ENCODE measurements at places on chromosomes 5 and 9.

DNA sequence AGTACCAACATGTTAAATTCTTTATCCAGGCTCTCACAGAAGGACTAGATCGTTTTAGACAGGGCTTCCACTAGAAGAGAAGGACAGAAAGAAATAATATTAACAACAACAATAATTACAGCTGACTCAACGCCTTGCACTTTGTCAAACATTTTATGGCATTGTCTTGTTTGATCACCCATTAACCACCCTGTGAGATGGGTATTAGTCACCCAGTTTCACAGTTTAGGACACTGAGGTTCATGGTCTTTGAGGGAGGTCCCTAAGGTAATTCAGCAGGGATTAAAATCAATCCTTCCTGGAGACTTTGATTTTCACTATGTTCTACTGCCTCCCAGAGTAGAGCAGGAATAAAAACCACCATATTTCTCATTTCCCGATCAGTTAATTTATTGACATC is 51.4 kb upstream of the BNC2 start:
- DNase-seq, result no peak

GRCh38 chr5:8577792-8578191 is 708.8 kb downstream of the MTRR start:
- peak; percentile 24 for DNase-seq

GRCh38 chr5:15393146-15393545 is 106.8 kb upstream of the FBXL7 start:
- DNase-seq, result no peak

DNA sequence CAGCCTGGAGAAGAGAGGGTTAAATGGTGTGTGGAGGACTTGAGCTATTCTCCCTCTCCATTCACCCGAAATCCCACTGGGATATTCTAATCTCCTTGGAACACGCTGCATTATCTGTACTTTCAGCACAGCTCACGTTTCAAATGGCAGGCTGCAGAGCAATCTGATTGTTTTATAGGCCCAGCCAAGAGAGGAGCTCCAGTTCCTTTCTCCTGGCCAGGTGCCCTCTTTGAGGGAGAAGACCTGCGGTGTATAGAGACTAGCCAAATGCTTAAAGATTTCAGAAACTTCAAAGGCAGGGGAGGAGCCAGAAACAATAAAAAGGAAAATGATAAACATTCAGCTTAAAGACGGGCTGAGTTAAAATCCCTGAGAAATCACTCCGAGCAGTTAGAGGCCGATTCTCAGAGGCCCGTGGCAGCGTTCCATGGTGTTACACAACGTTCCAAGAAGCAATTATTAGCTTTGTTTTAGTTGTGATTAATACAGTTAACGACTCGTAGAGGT is 564.0 kb upstream of the KLF4 start:
- DNase-seq, result peak; percentile 53

DNA sequence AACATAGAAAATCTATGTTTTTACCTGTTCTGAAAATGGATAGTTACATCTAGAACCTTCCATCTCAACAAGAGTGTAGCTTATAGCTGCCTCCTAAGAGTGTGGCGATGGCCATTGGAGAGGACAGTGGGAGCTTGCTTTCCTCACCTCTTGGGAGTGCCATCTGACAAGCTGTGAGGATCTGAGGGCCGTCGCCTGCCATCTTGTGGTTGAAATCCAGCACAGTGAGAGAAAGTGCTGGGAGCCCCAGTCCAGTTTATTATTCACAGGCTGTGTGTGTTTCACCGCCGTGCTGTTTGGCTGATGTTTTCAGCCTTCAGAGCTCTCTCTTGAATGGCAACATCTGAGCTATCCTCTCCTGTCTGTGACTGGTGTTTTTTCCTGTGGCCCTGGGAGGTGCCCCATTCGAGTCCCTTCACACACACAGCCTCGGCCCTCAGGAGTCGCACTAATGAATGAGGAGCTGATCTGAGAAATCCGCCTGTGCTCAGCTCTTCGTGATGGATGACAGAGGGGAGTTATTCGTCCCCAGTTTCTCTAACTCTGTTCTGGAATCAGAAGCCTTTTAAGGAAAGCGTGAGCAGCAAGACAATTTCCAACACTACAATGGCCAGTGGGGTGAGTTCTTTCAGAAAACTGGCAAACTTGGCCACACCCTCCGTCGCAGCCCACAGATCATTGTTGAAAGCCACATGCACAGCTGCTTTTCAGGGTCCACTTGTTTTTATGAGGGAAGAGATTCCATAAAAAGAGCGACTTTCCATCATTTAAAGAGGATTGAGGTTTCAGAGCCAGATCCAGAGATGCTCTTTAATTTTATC is 170.3 kb downstream of the PDZD2 start:
- peak; percentile 62 for DNase-seq

DNA sequence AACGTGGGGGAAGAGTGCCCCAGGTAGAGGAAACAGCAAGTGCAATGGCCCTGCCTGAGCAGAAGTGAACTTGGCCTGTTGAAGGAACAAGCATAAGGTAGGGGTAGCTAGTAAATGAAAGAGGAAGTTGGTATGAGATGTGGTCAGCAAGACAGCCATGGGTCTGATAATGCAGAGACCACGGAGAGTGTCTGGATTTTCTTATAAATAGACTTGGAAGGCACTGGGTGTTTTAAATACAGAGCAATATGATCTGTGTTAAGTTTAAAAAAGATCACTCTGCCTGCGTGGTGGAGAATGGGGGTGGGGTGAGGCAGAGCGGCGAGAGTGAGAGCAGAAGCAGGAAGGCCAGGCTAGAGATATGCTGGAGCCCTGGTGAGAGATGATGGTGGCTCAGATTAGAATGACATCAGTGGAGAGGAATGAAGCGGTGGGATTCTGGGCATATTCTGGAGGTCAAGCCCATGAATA is 4.2 kb downstream of the ADAM19 start:
- no peak for DNase-seq

- no peak for DNase-seq
Measured at GRCh38 chr5:179509239-179509638, 41.1 kb upstream of the RUFY1 start.

- DNase-seq, result no peak
Measured at GRCh38 chr9:34089311-34089710, 37.2 kb downstream of the DCAF12 start.
